Germinal center (tissue), 1 donor: ENCODE measurements at places on chromosomes 6 and 20.

- peak; percentile 66 for DNase-seq
These were observed 185.6 kb downstream of the TSHZ2 start for GRCh38 chr20:53157443-53158408.

DNA sequence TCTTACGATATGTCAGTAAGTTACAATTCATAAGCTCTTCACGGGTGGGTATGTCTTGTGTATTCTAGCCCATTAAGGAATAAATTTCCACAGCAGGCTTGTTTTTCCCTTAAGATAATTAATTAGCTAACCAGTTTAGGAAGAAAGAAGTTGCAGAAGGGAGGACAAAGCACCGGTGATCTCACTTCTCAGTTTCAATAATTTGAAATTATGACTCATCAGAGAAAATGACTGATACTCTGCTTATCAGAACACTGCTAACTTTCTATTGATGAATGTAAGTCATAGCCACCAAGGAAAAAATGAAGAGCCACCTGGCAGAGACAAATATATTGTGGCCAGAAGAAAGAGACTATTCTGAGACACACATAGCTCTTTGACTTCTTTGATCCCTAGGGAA lies 35.0 kb upstream of the ENTPD6 start:
- DNase-seq = no peak

- DNase-seq = no peak
These were observed 14.2 kb downstream of the VAPB start for GRCh38 chr20:58403272-58403671.

- peak; percentile 24 for DNase-seq
These were observed at the start of gene SLC35D3 for GRCh38 chr6:136921936-136922684. TSS of gene SLC35D3 (plus strand) at chr6:136922301. CDS start at chr6:136922429, 128 bp downstream.

DNA sequence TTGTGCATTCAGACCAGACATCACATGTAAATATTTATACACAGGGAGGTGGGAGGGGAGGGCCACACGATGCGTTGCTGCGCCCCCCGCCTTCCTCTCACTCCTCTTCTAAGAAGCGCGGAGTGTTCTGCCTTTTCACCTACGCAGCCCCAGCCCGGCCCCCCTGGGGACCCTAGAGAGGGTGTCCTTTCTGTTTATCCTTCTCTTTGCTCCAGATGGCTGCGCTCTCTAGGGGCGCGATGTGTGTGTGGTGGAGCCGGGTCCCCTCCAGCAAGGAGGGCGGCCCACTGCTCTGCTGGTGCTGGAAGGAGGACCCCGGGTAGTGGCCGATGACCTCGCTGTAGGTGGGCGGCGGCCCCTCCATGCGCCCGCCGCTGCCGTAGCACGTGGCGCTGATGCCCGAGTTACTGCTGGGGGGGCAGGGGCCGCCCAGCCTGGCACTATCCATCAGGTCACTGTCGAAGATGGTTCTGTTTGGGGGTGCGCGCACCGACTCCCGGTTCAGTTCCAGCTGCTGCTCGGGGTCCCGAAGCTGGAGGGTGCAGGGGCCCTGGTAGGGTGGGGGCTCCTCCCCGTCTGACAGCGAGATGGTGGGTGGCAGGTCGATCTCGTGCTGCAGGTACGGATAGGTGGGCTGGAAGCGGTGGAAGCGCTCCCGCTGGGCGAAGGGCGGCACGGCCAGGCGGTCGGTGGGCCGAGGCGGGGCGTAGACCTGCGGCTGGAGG lies 31.8 kb upstream of the ZBP1 start:
- DNase-seq = no peak
